ENCODE measurements at places on chromosomes 13 and 19.

GRCh38 chr19:56112313-56112709, 8.8 kb downstream of the ZNF787 start:
- DNase-seq = no peak

DNA sequence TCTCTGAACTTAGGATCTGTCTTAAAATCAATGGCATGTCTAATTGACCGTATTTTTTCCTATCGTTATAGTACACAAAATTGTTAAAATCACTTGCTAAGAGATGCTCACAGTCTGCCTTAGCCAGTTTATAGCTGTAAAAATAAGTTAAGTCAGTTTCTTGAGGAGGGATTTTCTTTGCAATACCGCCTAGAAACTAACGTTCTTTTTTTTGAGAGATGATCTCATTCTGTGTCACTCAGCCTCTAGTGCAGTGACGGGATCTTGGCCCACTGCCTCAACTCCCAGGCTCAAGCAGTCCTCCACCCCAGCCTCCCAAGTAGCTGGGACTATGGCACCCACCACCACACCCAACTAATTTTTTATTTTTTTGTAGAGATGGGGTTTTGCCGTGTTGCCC, 4.4 kb downstream of the CKAP2 start:
- no peak for DNase-seq

DNA sequence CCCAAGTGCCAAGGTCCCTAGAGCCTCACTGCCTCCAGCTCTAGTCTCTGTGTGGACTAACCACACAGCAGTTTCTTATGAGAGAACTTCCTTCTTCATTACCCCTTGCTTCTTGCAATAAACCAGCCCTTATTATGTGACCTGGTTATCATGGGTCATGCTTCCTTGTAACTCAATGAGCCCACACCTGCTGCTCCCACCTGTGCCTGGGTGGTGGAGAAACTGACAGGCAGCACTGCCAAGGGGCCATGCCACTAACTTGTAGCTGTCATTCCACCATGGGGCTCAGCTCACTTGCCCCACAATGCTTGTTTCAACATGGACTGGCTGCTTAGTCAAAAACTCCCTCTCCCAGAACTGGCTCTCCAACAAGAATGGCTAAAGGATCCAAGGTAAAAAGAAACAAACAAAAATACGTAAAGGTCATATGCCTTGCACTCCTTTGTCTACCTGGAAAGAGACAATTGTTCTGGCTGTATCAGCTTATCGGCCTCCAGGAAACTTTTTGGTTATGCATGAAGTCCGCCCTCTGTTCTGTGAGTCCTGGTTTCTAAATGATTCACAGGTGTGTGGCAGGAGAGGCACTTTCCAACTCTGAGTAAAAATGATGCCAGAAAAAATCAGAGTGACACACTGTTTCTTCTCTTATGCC, 446.4 kb downstream of the COG6 start:
- DNase-seq = no peak

- no peak for DNase-seq
These were observed 26.2 kb upstream of the GPR12 start for GRCh38 chr13:26786651-26787295.

- DNase-seq = no peak
These were observed 2.8 kb downstream of the ADGRL1 start for GRCh38 chr19:14203177-14203576.

- DNase-seq = no peak
These were observed 43.9 kb downstream of the SLC10A2 start for GRCh38 chr13:103022336-103022735.
